ENCODE measurements at places on chromosomes 7 and 10.

GRCh38 chr10:58063861-58064480, 203.7 kb downstream of the IPMK start:
- no peak for DNase-seq

- no peak for DNase-seq
Measured at GRCh38 chr7:157473051-157473569, 136.3 kb downstream of the DNAJB6 start.

- DNase-seq, result no peak
Measured at GRCh38 chr10:125026974-125027735, 85.2 kb downstream of the ZRANB1 start.

- DNase-seq, result no peak
Measured at GRCh38 chr10:93352638-93353383, 129.3 kb downstream of the MYOF start.

GRCh38 chr7:23615331-23615730, 18.1 kb downstream of the CCDC126 start:
- no peak for DNase-seq

DNA sequence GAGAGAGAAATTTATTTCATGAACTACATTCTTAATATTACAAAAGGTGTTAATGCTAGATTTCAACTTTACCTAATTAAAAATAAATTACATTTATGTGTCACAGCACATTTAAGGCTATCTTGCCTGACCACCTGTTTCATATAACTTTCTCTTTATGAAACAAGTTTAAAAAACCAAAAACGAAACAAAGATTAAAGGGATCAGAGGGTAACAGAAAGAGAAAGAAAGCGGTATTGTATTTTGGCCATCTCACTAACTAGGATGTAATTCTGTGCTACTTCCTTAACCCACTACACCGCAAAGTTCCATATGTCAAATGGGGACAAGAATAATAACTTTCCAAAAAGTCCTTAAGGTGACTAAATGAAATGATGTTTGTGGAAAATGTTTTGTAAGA, 6.3 kb upstream of the RHOBTB1 start:
- no peak for DNase-seq

GRCh38 chr10:87053111-87053510, 33.0 kb downstream of the FAM25A start:
- DNase-seq, result no peak

DNA sequence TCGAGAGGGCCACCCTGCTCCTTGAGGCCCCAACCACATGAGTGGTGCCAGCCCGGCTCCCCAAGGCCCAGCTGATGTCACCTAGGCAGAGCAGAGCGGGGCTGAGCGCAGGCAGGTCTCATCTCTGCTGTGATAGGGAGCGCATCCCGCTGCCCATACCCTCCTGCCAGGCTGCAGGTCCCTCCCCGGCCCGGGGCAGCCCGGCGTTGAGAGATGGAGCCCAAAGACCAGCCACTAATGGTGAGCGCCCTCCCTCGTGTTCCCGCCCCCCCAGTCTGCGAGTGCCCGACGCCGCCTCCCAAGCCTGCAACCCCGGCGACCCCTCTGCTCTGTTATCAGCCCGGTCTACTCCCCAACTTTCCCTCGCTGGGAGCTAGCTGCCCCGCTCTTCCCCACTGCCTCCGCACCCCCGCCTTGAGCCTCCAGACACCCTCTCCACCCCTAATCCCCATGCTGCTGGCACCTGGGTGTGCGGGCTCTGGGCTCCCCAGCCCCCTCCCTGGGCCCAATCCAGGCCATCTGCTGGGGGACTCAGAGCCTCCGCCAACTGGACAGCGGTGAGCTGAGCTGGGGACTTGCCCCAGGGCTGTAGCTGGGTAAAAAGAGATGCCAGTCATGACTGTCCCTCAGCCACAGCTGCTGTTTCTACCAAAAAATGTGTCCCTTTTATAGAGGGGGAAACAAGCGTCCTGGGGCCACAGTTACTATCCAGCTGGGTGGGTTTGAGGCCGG, 19.7 kb upstream of the CHST12 start:
- no peak for DNase-seq

DNA sequence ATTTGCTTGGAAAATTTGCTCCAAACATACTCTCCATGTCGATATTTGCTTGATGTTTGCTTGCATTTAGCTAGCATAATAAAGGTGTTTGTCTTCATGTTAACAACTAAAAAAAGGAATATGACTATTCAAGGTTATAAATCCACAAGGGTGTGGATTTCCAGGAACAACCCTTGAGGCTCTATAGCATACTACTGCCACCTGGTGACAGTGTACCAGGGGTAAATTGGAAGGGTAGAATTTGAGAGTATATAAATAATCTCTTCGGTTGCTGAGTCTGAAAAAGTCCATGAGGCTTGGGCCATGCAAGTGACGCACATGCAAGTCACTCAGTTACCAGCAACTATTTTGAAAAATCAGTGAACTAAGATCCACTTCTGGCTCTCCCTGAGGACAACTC, 68.4 kb downstream of the SLIT1 start:
- no peak for DNase-seq

GRCh38 chr7:116028787-116029186, 1.8 kb downstream of the TFEC start:
- no peak for DNase-seq

GRCh38 chr7:94444813-94445212, 50.1 kb downstream of the COL1A2 start:
- DNase-seq, result no peak
